ENCODE measurements at places on chromosomes 2 and 18.

GRCh38 chr2:60275958-60276357 is 277.5 kb downstream of the BCL11A start:
- DNase-seq: no peak

GRCh38 chr18:3773303-3773702 is 323.3 kb downstream of the TGIF1 start:
- DNase-seq: no peak

- DNase-seq: no peak
These were observed 113.0 kb upstream of the COPS8 start for GRCh38 chr2:236972491-236973342.

GRCh38 chr2:110804915-110805314 is 72.5 kb downstream of the ACOXL start:
- DNase-seq: peak; percentile 23

DNA sequence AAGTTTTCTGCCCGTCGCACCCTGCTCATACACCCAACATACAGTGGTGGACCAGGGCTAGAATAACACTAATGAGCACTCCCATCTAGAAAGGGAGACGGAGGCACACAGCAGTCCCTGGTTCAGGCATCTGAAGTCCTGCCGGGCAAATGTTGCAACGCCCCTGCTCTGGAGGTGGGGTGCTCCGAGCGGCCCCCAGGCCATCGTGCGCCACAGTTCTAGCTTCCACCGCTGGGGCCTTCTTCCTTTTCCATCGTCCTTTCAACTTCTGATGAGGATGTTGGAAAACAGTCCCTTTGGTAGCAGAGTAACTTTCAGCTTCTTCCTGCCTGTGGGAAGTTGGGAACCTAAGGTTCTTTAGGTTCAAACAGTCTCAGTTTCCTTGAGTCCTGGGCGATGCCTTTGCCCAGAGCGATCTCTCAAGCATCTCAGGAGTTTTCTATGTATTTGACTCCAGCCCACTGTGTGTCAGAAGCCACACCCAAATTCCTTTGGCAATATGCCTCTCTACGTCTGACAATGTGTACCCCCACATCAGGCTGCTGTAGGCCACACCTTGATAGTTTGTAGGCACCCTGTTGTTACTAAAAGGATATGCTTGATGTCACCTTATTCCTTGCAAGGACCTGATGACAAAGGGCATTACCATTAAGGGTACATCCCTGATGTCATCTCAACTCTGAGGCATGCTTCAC is 258.8 kb downstream of the GLI2 start:
- DNase-seq: no peak

Measured in CD8-positive, alpha-beta T cell (primary cell).